Activated CD4-positive, alpha-beta T cell treated with anti-CD3 and anti-CD28 coated beads, Interleukin-2, amount 50 U/mL, for 16 hours (primary cell): ENCODE measurements at places on chromosomes 7 and 10.

DNA sequence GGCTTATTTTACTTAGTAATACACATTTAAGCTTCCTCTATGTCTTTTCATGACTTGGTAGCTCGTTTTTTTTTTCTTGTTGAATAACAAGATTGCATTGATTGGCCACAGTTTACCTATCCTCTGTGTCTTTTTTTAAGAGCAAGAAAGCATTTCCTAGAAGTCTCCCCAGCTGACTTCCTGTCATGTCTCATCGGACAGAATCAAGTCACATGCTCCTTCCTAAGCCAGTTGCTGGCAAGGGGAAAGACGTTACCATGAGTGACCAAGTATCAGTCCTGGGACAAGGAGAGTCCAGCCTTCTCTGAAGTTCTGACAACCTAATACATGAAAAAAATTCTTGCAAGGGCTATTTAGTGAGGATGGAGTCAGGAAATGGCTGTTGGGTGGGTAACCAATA, 24.9 kb upstream of the SFRP5 start:
- peak; percentile 67 for DNase-seq

DNA sequence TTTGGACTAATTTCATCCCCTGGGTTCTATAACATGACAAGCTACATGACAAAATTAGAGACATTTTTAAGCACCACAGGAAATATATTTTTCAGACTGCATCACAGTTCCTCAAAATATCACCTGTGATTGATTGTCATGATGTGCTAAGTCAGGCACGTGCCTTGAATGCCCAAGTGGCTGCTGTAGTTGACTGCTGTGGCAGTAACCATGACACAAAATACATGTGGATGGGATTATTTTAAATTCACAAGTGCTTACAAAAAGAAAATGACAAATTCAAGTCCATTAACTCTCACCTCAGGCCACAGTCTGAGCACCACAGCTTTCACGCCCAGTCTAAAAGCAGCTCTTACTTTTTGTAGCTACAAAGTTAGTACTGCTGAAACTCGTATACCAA, 45.5 kb downstream of the TNPO3 start:
- peak; percentile 6 for DNase-seq

DNA sequence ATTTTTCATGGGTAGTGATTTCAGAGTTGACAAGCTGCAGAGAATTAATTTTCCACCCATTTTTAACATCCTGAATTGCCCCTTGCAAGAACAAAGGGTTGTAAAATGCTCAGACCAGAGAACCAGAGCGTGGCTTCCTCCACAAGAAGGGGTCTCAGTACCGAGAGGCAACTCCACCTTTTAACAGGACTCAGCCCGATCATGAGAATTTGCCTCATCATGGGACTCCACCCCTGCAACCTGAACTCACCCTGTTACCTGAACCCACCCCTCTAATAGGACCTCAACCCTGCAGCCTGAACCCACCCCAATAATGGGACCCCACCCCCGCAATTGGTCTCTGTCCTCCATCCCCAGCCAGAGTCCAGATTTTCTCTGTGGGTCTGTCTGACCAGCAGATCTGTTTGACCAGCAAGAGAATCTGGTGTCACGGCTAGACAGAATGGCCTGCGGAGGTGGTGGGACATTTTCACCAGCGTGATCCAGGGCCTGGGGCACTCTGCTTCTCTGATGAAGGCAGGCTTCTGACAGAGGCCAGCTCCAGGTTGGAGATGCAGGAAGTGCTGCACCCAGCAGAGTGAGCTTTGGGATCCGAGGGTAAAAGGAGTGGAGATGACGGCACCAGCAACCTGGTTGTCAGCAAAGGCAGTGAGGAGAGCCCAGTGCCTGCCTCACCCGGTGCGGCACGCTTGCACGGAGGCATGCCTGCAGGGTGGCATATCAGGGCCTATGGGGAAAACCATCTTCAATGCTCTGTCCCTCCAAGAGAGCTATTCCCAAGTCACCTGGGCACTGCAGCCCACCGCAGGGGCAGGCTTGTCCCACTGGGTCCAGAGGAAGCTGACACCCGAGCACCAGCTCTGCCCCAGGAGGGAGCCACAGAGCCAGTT, 136.6 kb downstream of the TCERG1L start:
- no peak for DNase-seq

GRCh38 chr7:23385140-23385539, 85.2 kb downstream of the IGF2BP3 start:
- DNase-seq, result no peak

DNA sequence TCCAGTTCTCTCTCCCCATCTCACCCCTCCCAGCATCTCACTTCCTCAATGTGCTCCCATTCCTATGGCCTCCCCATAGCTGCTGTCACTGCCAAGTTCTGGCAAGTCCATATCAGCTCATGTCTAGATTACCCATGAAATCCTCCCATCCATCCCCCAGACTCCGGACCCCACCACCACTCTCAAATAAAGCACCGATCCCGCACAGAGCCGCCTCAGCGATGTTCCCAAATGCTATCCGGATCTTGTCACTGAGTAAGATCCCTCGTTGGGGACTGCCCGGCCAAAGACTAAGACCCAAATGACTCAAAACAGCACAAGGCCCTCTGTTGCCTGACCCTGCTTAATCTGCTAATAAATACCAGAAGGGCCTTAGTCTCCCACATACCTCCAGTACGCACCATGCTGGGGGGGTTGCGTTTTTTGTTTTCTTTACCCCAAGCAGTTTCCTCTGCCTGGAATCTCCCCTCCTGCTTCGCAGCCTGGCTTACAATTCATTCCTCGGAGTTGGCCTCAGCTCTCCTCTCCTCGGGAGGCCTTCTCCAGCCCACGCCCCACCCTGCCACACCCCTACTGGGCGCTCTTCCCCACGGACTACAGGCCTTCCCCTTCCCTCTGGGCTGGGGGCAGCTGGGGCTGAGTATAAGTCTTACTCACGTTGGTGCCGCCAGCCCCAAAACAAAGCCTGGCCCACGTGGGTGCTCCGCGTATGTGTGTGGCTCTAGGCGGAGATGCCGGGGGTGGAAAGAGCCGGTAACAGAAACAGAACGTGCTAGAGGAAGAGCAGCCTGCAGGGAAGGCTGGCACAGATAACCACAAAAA, 1.8 kb upstream of the DUSP5 start:
- peak; percentile 57 for DNase-seq

DNA sequence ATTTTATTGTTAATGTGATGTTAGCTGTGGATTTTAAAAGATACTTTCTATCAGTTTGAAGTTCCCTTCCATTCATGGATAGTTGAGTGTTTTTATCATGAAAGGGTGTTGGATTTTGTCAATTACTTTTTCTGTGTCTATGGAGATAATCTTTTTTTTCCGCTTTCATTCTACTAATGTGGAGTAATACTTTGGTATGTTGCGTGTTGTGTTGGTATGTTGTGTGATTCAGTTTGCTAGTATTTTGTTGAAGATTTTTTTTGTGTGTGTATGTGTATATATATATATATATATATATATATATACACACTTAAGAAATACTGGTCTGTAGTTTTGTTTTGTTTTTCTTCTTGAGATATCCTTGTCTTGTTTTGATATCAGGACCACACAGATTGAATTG, 100.3 kb downstream of the CCSER2 start:
- no peak for DNase-seq

DNA sequence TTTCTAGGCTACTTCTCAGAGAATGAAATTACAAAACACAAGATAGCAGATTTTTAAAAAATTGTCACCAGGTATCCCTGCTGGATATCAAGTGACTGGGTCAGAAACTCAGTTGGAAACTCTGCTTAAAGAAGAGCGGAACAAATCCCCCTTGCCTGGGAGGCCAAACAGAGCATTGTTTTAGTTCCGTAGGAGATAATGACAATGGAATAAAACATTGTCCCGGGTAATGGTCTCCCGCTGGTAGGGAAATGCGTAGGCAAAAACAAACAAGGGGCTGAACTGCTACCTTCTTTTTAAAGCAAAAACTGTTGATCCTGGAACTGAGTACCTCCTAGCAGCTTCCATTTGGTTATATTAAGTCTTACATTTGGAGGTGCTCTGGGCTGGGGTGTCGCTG, 21.3 kb upstream of the VAX1 start:
- no peak for DNase-seq

GRCh38 chr10:58068809-58069208, 198.9 kb downstream of the IPMK start:
- DNase-seq, result no peak

- no peak for DNase-seq
These were observed 133.5 kb downstream of the NRBF2 start for GRCh38 chr10:63266391-63267316.

DNA sequence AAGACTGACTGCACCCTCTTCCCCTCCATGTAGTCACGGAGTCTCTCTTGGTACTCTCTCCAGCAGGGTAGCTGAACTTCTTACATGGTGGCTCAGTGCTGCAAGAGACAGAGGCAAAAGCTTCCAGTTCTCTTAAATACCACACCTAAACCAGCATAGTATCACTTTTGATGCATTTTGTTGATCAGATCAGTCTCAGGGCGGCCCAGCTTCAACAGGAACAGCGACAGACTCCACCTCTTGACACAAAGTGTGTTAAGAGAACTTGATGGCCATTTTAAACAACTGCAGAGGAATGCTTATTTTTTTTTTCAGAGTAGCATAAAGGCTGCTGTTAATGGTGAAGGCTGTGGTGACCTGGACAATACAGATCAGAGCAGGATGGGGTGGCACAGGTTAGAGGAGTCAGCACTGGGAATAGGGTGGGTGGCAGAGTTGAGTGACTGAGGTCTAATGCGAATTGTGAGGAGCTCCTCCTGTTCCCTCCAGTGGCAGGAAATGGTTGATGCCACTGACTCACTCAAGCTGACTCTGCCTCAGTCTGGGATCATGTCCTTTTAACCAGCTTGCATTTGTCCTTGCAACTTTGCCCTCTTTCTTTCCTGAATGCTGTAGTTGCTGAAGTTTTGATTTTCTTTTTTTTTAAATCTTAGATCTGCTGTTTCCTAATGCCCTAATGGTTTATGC, 17.3 kb downstream of the MGAM start:
- DNase-seq, result no peak

GRCh38 chr10:91742229-91742628, 56.0 kb upstream of the TNKS2 start:
- no peak for DNase-seq

- DNase-seq, result no peak
These were observed 173.3 kb downstream of the LSM5 start for GRCh38 chr7:32316839-32317238.

- DNase-seq, result no peak
These were observed 52.1 kb downstream of the WIPF3 start for GRCh38 chr7:29858191-29858951.

DNA sequence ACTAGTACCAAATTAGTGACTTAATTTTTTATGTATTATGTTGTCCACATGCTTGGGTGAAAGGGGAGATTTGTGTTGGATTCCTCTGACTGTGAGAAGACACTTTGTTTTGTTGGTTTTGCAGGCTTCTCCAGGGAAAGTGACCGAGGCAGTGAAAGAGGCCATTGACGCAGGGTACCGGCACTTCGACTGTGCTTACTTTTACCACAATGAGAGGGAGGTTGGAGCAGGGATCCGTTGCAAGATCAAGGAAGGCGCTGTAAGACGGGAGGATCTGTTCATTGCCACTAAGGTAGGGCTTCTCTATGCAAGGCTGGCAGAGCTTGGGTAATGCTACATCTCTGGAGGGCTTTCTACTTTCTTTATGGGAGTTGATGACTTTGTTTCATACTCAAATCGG, 4.5 kb downstream of the AKR1E2 start:
- no peak for DNase-seq

- DNase-seq, result no peak
These were observed 1269.5 kb downstream of the TYW1 start for GRCh38 chr7:68266004-68266579.
